H1 (cell line): ENCODE measurements at places on chromosomes 1 and 21.

- DNase-seq = peak; percentile 54
These were observed 122.5 kb upstream of the FOXD3 start for GRCh38 chr1:63199706-63200335.

GRCh38 chr21:45829668-45830067 is 151.9 kb upstream of the COL6A1 start:
- peak; percentile 31 for DNase-seq

- DNase-seq = no peak
These were observed 188.0 kb downstream of the GRIK3 start for GRCh38 chr1:36846357-36846756.

- no peak for DNase-seq
These were observed 22.7 kb upstream of the GNG12 start for GRCh38 chr1:67855961-67856360.

GRCh38 chr1:37446874-37447273 is 27.5 kb upstream of the ZC3H12A start:
- DNase-seq = no peak

DNA sequence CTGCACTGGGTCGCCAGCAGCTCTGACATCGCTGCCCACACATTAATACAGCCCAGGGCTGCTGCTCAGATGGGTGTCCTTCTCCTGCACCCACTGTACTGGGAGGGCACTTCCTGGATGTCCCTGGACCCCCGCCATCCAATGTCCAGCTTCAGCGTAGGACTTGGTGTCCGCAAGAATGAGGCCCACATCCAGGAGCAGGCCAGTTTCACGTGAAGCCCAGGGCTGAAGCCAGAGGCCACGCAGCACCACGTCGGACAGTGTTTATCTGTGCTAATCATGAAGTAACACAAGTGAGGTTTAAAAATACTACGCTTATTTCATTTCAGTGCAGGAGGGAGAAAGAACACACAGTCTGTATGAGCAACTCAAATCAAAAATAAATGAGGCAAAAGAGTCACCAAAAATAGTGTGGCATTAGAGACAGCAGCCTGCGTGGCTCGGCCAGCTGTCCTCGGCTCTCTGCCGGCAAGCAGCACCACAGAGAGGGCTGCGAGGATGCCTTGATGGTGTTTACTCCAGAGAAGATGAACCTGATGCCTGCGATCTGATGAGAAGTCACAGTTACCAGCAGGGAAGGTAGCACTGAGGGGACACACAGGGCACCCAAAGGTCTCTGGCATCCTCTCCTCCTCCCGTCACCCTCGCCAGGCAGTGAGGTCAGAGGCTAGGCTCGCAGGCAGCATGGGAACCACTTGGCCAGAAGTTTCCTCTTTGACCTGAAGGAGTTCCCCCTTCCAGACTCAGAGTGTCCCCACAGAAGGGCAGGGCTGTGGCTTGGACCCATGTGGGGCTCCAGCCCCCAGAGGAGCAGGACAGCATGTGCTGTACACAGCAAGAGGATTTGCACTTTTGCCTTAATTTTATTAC is 22.1 kb upstream of the NPHP4 start:
- DNase-seq = no peak

DNA sequence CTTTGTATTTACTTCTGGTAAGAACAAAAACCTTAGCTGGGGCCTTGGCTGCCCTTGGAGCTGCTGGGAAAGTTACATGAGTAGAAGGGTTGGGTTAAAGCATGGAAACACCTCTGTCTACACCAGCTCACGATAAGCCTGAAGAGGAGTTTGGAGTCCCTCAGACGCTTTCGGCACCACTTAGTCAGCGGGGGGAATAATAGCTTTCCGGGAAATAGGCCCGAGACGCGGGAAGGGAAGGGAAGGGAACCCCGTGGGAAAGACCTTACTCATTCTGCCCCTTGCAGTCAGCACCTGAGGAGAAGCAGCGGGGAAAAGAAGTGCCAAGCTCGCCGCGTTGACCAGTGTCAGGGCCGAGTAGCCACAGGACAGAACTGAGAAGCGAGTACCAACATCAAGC is 66.4 kb upstream of the PDE9A start:
- DNase-seq = no peak

GRCh38 chr1:178451529-178451928 is 45.2 kb downstream of the CLEC20A start:
- DNase-seq = no peak

DNA sequence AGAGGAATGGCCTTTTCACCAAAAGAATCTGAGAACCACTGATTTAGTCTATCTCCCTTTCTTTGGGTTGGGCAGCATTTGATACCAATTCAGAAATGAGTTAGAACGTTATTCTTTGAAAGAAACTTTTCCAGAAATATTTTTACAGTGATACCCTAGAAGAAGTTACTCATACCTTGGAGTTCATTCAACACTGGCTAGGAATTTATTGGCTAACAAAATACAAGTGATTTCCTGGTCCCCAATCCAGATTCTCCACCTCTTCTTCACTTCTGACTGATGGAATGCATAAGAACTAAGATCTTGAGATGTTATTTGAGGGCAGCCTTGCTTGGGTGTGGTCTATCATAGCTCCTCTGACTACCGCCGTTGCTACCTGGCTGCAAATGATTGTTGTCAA is 9.4 kb downstream of the C1orf162 start:
- no peak for DNase-seq

DNA sequence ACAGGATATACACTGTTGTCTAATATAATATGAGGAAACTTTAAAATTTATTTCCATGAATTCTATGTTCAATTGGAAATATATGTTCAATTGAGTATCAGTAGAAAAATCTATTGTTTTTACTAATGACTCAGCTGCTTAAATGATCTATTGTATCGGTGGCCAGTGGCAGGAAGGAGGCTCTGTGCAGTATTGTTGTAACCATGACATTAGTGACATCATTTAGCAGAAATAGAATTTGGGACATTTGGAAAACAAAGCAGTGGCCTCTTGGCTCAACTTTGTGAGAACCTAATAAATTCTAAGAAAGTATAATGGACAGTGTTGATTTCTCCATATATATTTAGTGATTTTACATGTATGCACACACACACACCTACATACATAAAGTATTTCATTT is 257.4 kb downstream of the PDE4B start:
- no peak for DNase-seq

DNA sequence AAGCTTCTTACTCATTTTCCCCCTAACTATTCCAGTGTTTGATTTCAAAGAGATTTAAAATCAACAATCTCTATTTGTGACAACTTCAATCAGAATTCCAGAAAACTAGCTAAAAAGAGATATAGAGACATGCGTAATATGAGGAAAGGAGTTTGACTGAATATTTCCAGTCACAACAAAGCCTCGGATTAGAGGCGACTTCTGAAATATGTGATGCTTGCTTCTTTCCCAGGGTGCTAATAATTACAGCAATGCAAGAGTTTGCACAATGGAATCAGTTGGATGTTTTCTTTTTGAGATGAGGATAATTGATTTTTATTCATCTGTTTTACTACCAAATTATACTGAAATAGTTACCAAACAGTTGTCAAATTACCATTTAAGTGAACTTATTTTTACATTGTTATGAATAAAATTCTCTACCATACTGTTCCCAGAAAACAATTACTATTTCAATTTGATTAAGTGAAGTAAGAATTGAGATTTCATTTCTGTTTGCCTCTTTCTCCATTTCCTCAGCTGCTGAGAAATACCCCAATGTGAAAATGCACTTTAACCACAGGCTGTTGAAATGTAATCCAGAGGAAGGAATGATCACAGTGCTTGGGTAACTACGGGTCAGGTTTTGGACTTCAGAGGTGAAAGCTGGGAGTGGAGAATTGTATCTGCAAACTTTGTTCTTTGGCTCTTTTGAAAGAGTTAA is 28.1 kb downstream of the KMO start:
- no peak for DNase-seq

DNA sequence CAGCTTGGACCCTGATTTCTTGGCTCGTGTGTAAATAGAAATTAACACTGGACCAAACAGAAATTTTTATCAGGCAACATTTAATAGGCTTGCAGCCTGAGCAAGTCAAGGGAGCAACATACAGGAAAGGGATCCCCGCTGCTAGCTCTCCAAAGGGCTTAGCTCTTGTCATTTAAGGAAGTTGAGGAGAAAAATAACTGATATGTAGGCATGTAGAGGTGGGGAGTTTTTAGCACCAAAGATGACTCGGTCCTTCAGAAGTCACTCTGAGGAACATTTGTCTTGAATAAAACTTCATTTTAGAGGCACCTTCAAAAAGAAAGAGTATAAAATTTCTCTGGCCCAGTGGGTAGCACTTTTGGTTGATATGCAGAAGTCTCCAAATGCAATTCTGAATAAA is 27.1 kb downstream of the GBP2 start:
- DNase-seq = no peak

- no peak for DNase-seq
These were observed 55.7 kb downstream of the RGS5 start for GRCh38 chr1:163147019-163147418.

DNA sequence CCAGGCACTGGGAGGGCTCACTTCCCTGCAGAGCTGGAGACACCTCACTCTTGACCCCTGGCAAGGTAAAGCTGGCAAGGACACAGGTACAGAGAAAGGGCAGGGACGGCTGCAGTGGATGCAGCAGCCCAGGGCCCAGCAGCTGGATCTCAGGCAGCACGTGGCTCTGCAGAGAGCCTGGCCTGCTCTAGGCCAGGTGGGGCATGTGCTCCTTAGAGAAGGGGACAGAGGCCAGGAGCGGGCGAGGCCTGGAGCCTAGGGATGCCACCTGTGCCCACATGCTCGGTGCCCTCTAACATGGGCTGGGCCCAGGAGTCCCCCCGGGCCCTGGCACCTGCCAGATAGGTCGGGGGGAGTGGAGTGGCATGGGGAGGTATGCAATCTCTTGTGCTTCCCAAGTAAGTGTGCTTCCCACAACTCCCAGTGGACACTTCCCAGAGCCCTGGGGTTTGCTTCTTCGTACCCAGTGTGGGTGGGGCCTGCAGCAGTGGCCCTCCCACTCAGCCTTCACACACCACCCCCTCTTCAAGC is 30.0 kb downstream of the WNT3A start:
- DNase-seq = peak; percentile 50

- DNase-seq = no peak
These were observed 88.4 kb downstream of the ADGRL4 start for GRCh38 chr1:78918157-78918556.

- DNase-seq = no peak
These were observed 3.8 kb downstream of the RAB3B start for GRCh38 chr1:51986718-51987117.

DNA sequence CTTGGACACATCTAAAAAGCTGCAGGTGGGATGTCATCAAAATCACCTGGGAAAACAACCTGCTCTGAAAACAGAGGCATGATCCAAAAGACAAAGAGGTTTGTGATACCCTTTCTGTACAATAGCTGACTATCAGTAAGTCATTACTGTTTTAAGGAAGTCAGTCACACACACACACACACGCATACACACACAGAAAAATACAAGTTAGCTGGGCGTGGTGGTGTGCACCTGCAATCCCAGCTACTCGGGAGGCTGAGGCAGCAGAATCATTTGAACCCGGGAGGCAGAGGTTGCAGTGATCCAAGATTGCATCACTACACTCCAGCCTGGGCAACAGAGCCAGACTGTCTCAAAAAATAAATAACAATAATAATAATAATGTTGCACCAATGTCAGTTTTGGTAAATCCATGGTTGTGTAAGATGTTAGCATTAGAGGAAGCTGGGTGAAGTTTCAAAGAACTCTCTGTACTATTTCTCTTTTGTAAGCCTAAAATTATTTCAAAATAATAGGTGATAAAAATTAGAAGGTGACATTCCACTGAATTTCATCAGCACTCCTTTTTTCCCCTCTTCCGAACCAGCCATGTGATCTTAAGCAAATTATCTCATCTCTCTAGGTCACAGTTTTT is 9.9 kb upstream of the HLCS start:
- no peak for DNase-seq

GRCh38 chr1:2508180-2508579 is 18.2 kb downstream of the PANK4 start:
- no peak for DNase-seq

DNA sequence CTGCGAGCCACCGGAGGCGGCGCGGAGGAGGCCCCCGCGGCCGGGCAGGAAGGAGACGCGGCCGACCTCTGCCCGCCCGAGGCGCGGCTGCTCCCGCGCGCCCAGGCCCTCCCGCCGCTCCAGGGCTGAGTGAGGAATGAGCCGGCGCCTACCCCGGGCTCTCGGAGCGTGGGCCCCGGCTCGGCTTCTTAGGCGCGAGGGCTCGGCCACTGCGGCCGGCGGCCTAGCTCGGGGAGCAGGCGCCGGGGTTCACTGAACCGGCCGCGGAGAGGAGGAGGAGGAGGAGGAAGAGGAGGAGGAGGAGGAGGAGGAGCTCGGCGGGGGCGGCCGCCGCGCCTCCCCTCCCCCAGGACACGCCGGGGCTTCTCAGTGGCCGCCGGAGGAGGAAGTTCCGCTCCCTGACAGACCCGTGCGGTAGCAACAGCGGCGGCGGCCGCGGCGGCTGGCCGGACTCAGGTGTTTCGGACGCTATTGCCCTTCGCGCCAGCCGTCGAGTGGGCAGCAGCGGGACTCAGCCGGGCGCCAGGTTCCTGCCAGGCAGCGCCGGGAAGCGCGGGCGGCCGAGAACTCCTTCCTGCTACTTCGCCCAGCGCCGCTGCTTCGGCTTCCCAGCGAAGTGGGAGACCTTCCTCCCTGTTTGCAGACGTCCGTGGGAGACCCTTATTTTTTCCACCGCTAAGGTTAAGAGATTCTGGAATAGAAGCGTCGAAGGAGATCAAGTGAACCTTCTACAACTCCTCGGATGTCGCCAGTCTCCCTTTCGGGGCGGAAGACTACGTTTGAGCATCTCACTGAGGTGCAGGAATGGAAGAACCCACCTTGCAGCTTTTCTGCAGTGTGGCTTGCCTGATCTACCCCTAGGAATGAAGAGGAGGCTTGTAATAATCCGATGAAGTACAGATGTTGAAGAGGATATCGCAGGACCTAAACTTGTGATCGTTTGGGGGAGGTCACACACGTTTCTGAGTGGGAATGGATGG is at the start of gene MAN1A2:
Gene MAN1A2 (plus strand): TSS at position 404 of the 980 bp plus-strand sequence. CDS start 735 bp downstream, outside the sequence.
- DNase-seq = peak; percentile 36

DNA sequence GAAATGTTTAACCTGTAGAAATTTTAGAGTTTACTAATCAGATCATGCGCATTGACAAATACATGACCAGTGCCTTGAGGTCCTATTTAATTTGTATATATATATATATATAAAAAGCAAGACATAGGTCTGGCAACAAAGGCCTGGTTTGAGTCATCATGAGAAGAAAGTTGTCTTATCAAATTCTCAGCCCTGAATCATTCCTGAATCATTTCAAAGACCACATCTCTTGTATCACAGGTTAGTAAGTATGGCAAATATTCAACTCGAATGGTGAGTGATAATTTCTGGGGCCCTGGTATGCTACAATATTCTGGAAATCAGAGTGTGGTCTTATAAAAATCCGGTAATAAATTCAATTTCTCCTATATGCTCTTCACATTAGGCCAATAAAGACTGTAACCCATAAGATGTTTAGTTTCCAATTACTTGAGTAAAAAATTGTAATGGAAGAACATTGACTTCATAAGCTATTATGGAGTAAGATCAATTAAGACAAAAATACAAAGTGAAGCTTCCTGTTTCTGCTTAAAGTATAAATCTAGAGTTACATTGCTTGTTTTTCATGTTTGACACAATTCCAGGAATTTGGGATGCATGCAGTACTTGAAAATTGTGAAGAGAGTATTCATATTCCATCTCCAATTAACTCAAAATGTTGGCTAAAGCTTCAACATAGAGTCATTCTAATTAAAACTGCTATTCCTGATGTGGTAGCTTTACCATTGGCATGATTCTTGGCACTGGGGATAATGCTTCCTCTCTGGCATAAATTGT is 309.4 kb downstream of the BRINP3 start:
- DNase-seq = no peak
